ENCODE measurements at places on chromosomes 7 and 10. TPM values are rescaled to one million over a fixed set of nuclear protein-coding genes. Genes with fewer than 3 reads are reported as not detected.

Gene APBB1IP
- 2.2 TPM for total RNA-seq

Gene GRM8
- total RNA-seq = 0.14 TPM

Gene GNGT1
- total RNA-seq = 0.37 TPM

Gene PDGFA
- total RNA-seq = 24.0 TPM

Gene THNSL1
- total RNA-seq = 2.3 TPM

Gene SH2B2
- total RNA-seq = 1.2 TPM

Gene CYP3A5
- total RNA-seq = 0.28 TPM

Gene LIPN
- total RNA-seq = not detected

Gene ARL5B
- 10.5 TPM for total RNA-seq

Gene CLDN3
- not detected for total RNA-seq

Gene MLLT10
- total RNA-seq = 44.0 TPM

Gene MYH16
- not detected for total RNA-seq

Gene LIPJ
- total RNA-seq = under 0.01 TPM

Gene BMPR1A
- 48.9 TPM for total RNA-seq

Gene EPHB6
- 2.6 TPM for total RNA-seq

Gene PCLO
- total RNA-seq = under 0.01 TPM

Gene ZNF775
- total RNA-seq = 6.7 TPM

Gene SAMD9L
- total RNA-seq = 6.8 TPM

Gene EN2
- under 0.01 TPM for total RNA-seq

Gene HTR7
- total RNA-seq = 2.4 TPM

Gene CHAT
- not detected for total RNA-seq

Gene SPDYE8
- total RNA-seq = not detected

Gene PNLIPRP1
- total RNA-seq = not detected

Gene LMTK2
- total RNA-seq = 7.0 TPM

Gene EEPD1
- total RNA-seq = 6.8 TPM

Gene EPHA1
- total RNA-seq = 0.14 TPM

Gene GBX1
- total RNA-seq = not detected

Gene COBL
- total RNA-seq = 0.09 TPM

Gene VWDE
- total RNA-seq = not detected

All from smooth muscle cell of bladder (primary cell).